Effector memory CD8-positive, alpha-beta T cell (primary cell): ENCODE measurements at places on chromosomes 11 and 22.

GRCh38 chr11:101429703-101430540 lies 153.9 kb downstream of the TRPC6 start:
- no peak for DNase-seq

- DNase-seq, result no peak
These were observed 34.8 kb upstream of the CCDC34 start for GRCh38 chr11:27397624-27398399.

DNA sequence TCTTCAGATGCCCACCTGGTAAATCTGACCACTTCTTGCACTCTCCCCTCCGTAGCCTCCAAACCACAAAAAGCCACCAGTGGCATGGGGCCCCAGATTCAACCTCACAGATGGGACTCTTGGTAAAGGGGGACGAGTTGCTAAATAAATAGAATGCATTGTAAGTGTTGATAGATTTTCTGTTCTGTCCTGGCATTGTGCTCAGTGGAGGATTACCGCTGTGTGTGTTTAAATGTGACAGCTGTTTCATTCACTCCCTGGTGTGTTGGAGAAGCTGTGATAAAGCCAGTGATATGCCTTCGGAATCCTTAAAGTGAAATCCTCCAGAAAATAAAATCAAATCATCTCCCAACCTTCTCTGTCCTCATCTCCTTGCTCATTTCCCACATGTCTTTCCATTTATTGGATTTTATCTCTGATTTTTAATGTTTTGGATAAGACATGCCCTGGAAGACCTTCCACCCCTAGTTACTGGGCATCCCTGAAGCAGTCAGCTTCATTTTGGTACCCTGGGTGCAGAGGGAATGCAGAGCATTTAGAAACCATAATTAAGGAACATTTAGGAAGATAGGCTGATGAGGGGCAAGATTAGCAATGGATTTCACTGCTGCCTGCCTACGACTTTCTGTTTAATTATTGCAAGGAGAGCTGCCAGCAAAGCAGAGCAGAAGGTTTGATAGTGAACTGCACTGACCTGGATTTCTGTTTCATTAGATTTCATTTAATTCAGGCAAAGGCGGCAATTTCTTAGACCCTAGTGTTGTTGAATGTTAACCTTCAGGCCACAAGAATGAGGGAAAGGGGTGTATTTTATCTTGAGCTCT lies 460.9 kb upstream of the KIRREL3 start:
- DNase-seq, result no peak

- DNase-seq, result no peak
These were observed 432.2 kb upstream of the ANO3 start for GRCh38 chr11:25899617-25900160.

DNA sequence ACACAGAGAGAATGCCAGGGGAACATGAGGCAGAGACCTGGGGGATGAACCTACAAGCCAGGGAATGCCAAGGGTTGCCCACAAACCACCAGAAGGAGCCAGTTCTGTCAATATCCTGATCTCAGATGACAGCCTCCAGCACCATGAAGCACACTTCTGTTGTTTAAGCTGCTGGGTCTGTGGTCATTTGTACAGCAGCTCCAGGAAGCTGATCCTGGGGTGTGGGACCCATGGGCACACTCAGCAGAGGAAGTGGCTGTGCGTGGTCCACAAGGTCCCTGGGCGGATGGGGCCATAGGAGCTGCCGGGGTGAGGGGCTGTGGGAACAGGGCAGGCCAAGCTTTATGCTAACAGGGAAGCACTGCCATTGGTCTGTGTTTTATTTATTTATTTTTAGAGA lies 12.1 kb downstream of the PPM1F start:
- no peak for DNase-seq

- DNase-seq, result no peak
These were observed 1.7 kb downstream of the TOM1 start for GRCh38 chr22:35301372-35301874.

DNA sequence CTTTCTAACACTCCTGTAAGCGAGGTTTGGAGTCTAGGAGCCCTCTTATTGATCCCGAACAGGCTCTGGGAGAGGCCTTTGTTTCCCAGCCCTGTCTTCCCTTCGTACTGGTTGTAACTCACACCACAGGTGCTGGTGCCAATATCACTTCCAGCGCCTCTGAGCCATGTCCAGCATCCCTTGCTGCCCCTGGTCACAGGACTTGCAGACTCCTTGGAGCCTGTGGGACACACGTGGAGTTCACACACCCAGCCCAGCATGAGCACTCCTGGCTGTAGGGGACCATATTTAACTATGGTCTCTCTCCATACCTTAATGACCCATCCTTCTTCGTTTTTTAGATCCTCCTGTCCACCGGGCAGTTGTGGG lies 2.2 kb downstream of the ZBTB16 start:
- no peak for DNase-seq

DNA sequence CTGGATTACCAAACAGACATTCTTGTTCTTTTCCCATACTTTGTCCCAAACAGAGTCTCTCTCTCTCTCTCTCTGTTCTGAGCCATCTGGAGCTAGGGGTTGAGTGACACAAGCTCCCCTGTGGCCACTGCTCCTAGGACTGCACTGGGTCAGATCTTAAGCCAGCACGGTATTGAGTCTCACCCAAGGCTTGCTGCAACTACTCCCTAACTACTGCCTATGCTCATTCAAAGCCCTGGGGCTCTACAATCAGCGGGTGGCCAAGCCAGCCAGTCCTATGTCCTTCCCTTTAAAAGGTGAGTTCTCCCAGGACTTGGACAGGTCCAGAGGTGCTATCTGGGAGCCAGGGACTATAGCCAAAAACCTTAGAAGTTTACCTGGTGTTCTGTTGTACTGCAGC lies 385.6 kb downstream of the CNTN5 start:
- DNase-seq, result no peak
